ENCODE measurements at places on chromosomes 12 and 14. TPM values are rescaled to one million over a fixed set of nuclear protein-coding genes. Genes with fewer than 3 reads are reported as not detected.

GRCh38 chr14:49754570-49755097, 13.3 kb upstream of the KLHDC2 start:
- DNase-seq, result no peak

GRCh38 chr14:40758076-40758475, 848.6 kb upstream of the LRFN5 start:
- no peak for DNase-seq

DNA sequence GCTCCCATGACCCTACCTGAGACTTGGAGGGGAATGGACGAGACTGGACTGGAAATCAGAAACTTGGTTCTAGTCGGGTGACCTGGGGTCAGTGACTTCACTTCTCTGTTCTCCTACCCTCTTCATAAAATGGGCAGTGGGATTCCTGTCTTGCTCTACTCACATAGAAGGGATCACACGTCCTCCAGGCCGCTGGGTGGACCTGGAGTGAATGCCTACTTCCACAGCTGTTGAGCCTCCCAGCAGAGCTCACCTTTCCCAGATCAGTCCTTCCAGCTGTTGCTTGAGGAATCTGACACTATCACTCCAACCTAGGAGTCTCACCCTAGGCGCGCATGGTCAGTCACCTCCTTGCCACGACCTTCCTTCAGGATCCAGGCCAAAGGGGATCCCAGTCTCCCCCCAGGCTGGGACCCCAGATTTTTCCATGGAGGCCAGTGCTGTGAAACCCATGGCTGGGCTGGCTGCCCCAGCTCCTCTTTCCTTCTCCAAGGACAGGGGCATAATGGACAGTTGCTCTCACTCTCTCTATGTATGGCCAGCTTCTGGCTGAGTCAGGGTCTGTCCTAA, 637 bp downstream of the ACVRL1 start:
- no peak for DNase-seq

GRCh38 chr14:78232231-78233000, 62.2 kb downstream of the NRXN3 start:
- no peak for DNase-seq

The KLRB1 gene
- total RNA-seq, result not detected

The FOXN4 gene
- not detected for total RNA-seq
